MM.1S (cell line): ENCODE measurements at places on chromosomes 1 and 21.

GRCh38 chr21:46468108-46468774, 9.6 kb downstream of the DIP2A start:
- no peaks in the 10 kb centered on the region for H3K4me1 ChIP-seq
- no peaks in the 10 kb centered on the region for H3K36me3 ChIP-seq
- no peak overlapping the region for H3K4me3 ChIP-seq
- no peak overlapping the region for H3K27ac ChIP-seq
- DNase-seq, result no peak

GRCh38 chr1:16387201-16388188, 20.5 kb downstream of the SZRD1 start:
- peaks cover 3% of the 10 kb centered on the region; the same call in 1 of the 2 replicates for H3K4me1 ChIP-seq
- no peaks in the 10 kb centered on the region; the same call in 1 of the 2 replicates for H3K36me3 ChIP-seq
- H3K27me3 ChIP-seq, result no peaks in the 10 kb centered on the region
- no peak for DNase-seq
- H3K4me3 ChIP-seq, result no peak overlapping the region
- no peak overlapping the region for H3K27ac ChIP-seq

DNA sequence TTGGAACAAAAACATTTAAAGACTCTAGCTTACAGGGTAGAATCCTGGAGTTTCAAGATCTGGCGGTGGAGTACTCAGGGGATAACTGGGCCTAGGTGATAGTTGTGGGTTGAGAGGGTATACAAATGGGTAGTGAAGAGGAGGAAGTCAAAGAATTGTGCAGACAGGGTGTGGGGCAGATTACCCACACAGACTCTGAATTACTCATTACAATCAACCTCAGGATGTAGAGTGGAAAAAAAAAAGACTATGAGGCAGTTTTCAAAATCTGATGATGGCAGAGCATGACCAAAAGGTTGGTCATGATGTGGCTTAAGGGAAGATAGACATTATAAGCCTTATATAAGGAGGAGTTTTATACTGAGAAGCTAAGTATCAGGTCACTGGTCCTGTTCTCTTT, 44.1 kb upstream of the GLIS1 start:
- no peaks in the 10 kb centered on the region for H3K27me3 ChIP-seq
- no peak overlapping the region for H3K4me3 ChIP-seq
- no peak for DNase-seq
- H3K27ac ChIP-seq, result no peak overlapping the region
- no peaks in the 10 kb centered on the region; the same call in 1 of the 2 replicates for H3K36me3 ChIP-seq

DNA sequence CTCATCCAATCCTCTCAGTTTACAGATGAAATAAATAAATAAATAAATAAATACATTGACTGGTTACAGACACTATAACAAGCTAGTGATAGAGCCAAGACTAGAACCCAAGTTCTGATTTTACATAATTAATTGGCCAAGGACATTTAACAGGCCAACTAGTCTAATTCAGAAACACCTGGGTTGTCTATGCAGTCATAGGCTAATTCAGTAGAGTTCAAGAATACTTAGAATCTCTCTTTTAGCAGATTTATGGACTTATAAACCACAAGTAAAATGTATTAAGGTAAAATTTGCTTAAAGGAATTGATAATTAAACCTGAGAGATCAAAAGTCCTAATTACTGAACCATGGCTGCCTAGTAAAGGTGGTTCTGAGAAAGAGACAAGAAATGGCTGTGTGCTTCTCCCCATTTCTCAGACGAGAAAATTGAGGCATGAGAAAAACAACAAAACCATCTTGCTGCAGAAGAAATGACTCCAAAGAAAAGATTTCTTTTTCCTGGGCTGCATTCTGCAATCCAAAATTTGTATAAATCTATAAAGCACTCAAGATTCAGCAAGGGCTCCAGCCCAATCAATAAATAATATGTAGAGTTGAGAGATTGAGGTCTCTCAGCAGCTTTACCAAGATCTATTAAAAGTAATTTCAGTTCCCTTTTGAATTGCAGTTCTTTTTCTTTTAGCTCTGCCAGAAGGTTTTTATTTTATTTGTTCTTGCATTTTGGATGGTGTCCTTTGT, 98.3 kb downstream of the DUSP10 start:
- no peaks in the 10 kb centered on the region for H3K27me3 ChIP-seq
- DNase-seq, result no peak
- H3K4me3 ChIP-seq, result no peak overlapping the region
- H3K27ac ChIP-seq, result no peak overlapping the region
- H3K36me3 ChIP-seq, result no peaks in the 10 kb centered on the region

DNA sequence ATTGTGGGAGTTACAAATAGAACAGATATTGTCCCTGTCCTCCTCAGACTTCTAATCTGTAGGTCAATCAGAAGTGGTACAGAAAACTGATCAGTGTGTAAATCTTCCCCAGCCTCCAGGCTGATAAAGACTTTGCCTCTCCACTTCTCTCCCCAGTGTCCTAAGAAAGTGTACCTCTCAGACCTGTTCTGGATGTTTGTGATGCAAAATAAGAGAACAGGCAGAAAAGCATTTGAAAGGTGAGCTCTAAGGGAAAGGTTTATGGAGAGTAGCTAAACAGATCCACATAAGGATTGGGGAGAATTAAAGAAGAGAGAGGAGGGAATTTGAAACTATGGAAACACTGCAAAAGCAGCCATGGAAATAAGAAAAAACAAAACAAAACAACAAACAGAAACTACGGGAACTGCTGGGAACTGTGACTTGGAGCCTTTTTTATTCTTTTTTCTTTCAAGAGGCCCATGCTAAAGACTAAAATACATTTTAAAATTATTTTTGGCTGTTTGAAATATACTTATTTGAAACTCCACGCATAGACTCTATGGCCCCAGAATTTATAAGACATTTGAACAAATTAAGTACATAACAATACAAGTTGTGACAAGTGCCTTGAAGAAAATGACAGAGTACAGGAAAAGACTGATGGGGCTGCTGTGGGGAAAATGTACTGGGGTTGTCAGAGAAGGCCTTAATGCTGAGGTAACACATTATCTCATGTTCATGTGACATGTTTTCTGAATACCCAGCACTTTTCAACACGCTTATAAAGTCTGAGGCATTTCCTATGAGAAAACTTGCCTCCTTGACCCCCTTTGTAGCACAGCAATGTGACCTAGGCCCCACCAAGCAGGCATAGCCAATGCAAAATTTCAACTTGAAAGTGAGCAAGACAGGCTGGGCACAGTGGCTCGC, 51.2 kb downstream of the TRAF5 start:
- H3K4me1 ChIP-seq, result peaks cover 17% of the 10 kb centered on the region
- H3K36me3 ChIP-seq, result no peaks in the 10 kb centered on the region
- DNase-seq, result no peak
- H3K4me3 ChIP-seq, result no peak overlapping the region

- no peak overlapping the region for H3K4me3 ChIP-seq
- no peaks in the 10 kb centered on the region for H3K4me1 ChIP-seq
- no peaks in the 10 kb centered on the region for H3K36me3 ChIP-seq
- no peak for DNase-seq
Measured at GRCh38 chr1:83762039-83762365, 236.9 kb downstream of the TTLL7 start.

DNA sequence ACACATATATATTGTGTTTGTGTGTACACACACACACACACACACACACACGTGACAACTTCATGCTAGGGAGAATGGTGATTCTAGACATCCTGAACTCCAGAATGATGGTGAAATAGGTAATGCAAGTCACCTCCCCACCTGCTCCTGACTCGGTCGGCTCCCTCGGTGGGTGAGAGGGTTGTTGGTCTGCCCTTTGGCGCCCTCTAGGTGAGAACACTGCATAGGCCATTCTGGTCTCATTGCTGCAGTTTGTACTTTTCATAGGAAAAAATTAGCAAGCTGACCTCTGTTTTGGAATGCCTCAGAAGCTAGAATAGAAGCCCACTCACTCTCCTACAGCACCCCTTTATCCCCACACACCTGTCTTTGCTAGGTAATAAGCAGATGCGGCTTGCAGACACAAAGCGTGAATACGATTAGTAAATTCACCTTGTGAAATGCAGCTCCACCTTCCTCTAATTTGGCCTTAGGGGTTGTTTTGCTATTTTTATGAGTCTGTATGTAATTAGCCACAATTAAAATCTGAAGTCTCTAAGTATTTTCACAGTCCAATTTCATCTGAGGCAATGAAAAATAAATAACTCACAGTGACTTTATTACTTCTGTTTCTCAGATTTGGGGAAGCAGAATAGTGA, 130.0 kb upstream of the KCNJ15 start:
- H3K4me3 ChIP-seq, result no peak overlapping the region
- no peaks in the 10 kb centered on the region for H3K36me3 ChIP-seq
- no peaks in the 10 kb centered on the region for H3K4me1 ChIP-seq
- H3K27me3 ChIP-seq, result no peaks in the 10 kb centered on the region

DNA sequence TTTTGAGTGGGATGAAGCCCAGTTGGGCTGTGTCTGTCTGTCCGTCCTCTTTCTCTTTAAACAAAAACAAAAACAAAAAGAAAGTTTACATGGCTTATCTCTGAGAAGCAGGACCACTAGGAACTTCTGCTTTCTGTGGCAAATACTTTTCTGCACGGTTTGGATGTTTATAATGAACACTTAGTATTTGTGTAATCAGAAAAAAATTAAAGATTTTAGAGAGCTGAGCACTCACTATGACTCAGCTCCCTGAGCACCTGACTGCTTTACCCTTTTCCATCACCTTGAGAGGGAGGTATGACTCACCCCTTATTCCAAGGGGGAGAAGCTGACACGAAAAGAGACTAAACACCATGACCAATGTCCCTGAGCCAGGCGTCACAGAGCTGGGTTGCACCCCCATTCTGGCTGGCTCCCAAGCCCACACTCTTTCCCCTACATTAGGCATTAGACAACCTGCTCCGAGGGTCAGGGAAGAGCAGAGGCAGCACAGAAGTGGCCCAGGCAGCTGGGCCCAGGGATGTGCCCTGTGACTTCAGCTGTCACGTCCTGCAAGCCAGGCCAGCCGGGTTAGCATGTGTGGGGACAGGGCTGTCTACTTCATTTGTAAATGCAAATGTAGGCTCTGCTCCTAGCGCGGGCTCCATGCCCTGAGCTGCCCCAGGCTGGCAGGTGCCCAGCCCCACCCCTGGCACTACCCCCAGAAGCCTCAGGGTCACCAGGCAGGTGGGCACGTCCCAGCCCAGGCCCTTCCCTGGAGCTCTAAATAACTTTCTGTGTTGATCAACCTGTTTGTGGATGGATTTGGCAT, 30.4 kb downstream of the RAP1GAP start:
- H3K4me1 ChIP-seq, result no peaks in the 10 kb centered on the region
- peaks cover 74% of the 10 kb centered on the region for H3K27me3 ChIP-seq
- H3K27ac ChIP-seq, result no peak overlapping the region
- H3K4me3 ChIP-seq, result no peak overlapping the region
- no peaks in the 10 kb centered on the region for H3K36me3 ChIP-seq
- no peak for DNase-seq

DNA sequence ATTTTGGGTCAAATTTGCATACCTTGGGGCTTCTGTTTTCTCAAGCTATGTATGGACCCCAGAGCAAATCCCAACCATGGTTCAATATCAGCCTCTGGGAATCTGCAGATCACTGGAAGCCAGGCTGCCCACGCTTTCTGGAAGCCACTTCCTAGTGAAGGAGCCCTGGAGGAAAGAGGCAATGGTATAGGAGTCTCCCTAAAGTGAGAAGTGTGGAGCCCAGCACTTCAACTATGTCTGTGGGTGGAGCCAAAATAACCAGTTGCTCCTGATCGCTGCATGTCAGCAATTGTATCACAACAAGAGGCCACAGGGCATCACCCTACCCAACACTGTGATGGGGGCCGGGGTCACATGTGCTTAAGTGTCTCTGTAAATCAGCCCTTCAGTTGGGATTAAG, 26.9 kb downstream of the ETS2 start:
- no peak overlapping the region for H3K4me3 ChIP-seq
- no peak overlapping the region for H3K27ac ChIP-seq
- no peak for DNase-seq

GRCh38 chr1:198228925-198229324, 72.1 kb downstream of the NEK7 start:
- no peaks in the 10 kb centered on the region for H3K27me3 ChIP-seq
- no peak overlapping the region for H3K4me3 ChIP-seq
- H3K36me3 ChIP-seq, result no peaks in the 10 kb centered on the region
- no peak overlapping the region for H3K27ac ChIP-seq
- H3K4me1 ChIP-seq, result no peaks in the 10 kb centered on the region

- H3K4me3 ChIP-seq, result no peak overlapping the region
- H3K27me3 ChIP-seq, result peaks cover 94% of the 10 kb centered on the region
- no peaks in the 10 kb centered on the region for H3K4me1 ChIP-seq
- no peaks in the 10 kb centered on the region for H3K36me3 ChIP-seq
- no peak overlapping the region for H3K27ac ChIP-seq
- DNase-seq, result no peak
Measured at GRCh38 chr1:18414321-18414720, 66.4 kb upstream of the KLHDC7A start.

DNA sequence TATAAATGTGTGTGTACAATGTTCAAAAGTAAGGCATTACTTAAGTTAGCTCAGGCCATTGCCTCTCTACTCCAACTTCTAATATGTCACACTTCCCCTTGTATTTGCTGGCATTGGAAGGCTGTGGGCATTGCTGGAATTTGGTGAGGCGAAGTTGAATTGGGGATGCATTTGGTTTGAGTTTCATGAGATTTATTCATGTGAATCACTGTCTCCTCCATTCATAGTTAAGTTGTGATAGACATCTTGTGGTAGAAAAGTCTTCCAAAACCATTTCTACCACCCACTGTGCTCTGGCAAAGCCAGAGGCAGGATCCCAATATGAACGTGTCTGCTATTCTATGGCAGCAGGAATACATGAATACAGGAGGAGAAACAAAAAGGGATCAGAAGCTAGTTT, 397.8 kb upstream of the USP24 start:
- no peak overlapping the region for H3K27ac ChIP-seq
- no peaks in the 10 kb centered on the region for H3K27me3 ChIP-seq
- no peaks in the 10 kb centered on the region for H3K4me1 ChIP-seq
- no peak for DNase-seq

DNA sequence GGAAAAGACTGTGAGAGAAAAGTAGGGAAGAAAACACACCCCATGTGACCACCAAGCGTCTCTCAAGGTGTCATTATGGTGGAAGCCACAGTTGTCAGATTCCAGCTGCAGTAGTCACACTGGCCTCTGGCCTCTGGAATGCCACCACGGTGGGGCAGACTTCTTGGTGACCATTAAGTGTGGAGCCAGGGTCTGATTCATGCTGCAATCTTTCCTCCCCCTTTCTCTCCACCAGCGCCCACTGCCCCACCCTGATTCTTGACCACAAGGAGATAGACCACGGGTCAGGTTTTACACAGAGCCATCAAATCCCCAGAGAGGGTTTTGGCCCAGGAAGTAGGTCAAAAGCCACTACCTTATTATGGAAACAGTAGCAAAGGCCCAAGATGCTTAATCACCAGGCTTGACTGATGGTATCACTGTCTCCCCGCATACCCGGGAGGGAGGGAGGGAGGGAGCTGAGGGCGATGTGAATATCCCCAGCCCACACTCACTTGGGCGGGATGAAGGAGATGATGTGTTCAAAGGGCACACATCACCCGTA, 52.7 kb upstream of the GRHL3 start:
- H3K36me3 ChIP-seq, result no peaks in the 10 kb centered on the region
- H3K4me3 ChIP-seq, result no peak overlapping the region
- H3K27me3 ChIP-seq, result no peaks in the 10 kb centered on the region
- H3K27ac ChIP-seq, result no peak overlapping the region
